Heart left ventricle (tissue), 16 donors: ENCODE measurements at places on chromosomes 4 and X. TPM values are rescaled to one million over a fixed set of nuclear protein-coding genes. Genes with fewer than 3 reads are reported as not detected.

DNA sequence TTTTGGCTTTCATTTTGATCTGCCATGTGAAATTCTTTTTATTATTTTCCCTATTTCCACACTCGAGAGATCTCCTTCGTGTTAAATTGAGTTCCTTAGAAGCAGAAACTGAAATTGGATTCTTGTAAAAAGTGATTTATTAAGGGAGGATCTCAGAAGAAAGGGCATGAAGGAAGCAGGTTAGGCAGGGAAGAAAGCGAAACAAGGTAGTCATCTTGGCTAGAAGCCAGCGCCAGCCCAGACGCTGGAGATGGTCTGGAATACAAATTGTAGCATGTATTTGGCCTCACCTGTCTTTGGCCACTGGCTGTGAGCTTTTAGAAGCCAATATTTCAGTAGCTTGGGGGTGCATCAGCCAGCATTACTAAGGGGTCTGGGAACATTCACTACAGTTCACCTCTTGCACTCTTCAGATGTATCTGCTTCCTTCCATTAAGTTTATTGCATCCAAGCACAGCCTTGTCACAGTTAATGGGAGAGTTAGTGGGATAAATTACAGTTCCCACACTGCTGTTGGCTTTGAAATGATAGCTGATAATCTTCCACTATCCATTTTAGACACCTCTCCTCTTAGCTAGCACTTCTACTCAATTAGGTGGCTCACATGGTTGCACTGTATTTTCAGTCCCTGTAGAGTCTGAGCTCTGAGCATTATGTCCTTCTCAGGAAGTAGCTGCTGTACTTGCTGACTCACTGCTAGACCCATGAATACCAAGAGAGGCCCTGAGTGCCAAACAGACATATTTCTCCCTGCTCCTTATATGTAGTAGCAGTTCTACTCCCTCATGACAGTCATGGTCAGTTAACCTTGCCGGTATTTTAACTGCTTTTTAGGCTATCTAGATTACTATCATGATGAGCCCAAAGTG, 14.6 kb downstream of the GRXCR1 start:
- no peak for DNase-seq

GRCh38 chr4:11106190-11106589, 322.5 kb downstream of the HS3ST1 start:
- no peak for DNase-seq

- no peak for DNase-seq
These were observed 1.1 kb upstream of the USP38 start for GRCh38 chr4:143183513-143184216.

GRCh38 chrX:88863726-88864125, 116.7 kb downstream of the CPXCR1 start:
- no peak for DNase-seq

DNA sequence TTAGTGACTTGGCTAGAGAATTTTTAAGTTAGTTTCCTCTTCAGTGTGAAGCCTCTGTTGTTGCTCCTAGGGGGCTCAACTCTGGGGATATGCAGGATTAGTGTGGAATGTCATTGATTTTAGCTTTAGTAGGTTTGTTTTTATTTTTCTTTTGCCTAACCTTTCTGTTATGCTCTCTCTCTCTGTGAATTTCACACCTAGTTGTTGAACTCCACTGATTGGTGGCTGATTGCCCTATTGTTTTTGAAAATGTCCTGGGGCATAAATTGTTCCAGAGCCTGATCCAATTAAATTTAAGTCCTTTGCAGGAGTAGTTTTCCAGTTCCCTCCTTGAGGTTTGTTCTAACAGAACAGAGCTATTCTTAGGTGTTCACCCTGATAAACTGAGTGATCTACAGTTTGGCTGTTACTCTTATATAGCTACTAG, 393.3 kb upstream of the CTSO start:
- no peak for DNase-seq

GRCh38 chr4:37891260-37892159, 626 bp downstream of the TBC1D1 start:
- peak; percentile 47 for DNase-seq

- DNase-seq: no peak
These were observed 182.3 kb downstream of the BANK1 start for GRCh38 chr4:101972791-101973190.

The ALAS2 gene
- 1.1 TPM for total RNA-seq

The TENT5D gene
- not detected for total RNA-seq

The DCAF12L1 gene
- not detected for total RNA-seq

The PRDM8 gene
- 0.80 TPM for total RNA-seq

The PNMA5 gene
- not detected for total RNA-seq
